ENCODE measurements at places on chromosomes 2 and 18.

DNA sequence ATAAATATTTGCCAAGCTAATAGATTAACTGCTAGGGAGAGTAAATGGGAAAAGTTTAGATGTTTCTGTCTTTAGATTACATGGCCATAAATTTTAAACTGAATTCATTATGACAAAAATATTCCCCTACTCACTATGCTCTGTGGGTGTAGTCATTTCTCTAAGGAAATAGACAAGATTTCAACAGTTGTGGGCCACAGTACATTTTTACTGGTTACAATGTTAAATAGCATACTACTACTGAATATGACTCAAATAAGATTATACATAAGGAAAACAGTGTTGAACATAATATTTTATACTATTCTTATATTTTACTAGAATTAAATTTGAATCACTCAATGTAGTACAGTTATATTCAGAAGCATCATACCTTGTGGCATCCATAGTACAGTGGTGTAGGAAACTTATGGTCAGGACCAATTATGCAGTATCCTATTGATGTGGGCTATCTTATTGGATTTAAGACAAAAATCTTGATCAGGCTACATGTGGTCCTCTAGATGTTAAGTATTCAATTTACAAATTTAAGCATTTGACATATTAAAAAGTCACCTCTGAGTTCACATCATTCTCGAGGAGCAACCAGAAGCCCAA, 33.0 kb downstream of the RPRD1A start:
- DNase-seq, result no peak

DNA sequence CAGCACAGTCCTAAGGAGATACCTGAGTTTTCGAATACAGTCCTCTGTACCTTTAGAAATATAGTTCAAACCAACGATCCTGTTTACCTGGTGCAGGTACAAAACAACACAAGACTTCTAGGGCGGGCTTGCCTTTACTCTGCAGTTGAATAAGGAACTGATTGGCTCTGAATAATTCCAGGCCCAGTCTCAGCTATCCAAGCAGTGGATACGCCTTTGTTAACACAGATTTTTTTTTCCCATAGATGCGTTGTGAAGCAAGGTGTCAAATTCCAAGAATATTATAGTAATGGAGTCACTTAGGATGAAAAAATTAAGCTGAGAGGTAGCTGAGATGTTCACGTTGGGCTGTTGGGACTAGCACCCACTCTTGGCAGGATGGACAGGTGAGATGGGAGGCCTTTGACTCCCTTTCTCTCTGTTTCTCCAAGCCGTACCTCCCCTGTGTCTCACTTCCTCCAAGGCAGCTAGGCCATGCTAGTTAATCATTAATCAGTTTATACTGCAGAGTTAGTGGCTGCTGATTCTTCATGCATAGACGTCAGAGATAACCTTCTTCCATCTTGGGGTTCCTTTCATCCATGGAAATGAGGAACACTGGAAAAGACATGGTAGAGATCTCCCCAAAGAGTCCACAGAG, 380.8 kb upstream of the ACVR2A start:
- no peak for DNase-seq

DNA sequence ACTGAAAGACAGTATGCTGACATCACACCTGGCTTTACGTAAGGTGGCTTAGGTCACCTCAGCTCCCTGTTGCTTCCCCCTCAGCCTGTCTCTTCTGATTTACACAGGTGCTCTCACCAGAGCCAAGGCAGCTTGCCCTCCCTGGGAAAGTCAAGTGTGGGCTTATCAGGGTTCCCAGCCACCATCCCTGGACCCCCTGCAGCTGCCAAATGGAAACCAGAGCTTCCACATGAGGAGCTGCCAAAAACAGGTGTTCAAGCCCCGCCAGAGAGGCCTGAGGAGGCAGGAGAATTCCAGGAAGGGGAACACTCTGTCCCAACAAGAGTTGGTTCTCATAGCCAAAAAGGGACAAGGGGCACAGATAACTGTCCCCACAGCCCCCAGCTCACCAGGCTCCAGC, 266.7 kb downstream of the ATAD2B start:
- DNase-seq, result no peak

DNA sequence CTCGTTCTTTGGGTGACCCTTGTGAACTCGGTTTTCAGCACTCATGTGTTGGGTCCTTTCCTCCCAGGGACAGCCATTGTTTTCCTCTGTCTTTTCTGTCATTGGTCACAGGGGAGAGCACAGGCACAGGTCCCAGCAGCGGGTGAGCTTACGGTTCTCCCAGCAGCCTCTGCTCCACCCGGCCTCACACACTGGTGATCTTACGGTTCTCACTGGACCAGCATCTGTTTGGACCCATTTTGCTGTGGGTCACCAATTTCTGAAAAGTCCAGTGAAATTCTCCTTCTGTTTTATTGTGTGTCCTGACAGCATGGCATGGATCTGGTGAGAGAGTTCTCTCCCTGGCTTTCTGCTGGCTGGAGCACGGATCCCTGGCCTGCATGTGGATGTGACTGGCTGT, 49.8 kb upstream of the ANKRD62 start:
- no peak for DNase-seq

DNA sequence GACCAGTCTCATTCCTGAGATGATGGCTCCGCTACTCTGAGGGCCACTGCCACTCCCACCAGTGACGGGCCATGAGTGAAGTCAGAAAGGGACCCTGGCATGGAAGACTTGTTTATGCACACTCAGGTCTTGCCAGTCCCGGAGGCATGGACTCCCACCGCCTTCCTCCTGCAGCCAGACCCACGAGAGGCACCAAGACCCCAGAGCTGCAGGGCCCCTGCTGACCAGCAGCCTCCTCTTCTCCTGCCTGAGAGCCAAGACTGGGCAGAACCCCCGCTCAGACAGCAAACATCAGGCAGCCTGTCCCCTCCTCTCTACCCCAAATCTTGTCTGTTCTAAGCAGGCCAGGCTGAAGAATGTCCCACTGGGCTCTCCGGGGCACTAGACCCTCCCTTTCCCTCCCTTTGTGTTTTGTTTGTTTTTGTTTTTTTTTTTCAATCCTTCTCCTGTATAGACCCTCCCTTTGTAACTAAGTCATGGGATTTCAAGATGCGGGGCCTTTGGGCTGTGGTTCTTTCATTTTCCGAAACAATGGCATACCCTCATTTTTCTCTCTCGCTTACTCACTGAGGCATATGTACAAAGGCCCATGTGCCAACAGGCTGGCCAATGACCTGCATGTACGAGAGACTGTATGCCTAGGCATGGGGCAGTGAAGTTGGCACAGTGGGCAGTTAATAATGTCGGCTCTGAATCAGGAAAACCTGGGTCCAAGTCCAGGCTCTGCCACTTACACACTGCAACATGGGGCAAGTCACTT, 24.3 kb upstream of the MAPRE3 start:
- DNase-seq, result no peak

GRCh38 chr2:174436351-174436750, 40.8 kb downstream of the SCRN3 start:
- no peak for DNase-seq

DNA sequence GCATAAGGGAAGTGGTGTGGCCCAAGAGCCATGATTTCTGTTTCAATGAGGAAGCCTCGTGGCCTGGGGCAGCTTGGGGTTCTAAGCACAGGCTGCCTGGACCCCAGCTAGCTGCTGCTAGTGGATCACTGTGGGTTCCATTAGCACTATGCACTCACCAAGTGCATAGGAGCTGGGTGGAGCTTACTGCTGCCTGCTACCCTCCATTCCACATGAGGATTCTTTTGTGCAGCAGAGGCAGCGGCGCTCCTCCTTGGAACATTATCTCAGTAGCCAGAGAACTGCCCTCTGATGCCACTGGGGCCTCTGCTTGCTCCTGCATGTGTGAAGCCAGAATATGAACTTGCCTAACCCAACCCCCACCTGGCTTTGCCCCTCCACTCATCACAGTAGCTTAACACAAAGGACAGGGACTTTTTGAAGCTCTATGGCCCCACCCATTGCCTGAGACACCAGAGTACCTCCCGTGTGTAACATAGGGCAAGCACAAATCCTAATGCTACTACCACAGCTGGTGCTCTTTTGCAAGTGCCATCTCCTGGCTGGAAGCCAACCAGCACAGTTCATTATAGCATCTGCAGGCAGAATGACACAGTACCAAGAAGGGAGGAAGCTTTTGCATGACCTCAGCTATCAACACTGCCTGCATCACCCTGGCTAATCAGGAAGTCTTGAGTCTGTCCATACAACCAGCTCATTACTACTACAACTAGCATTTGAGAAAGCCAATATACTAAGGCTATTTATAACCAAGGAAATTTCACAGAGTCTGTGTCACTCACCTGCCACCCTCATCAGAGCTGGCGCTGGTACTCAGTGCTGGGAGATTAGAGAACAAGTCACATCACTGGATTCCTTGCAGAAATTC, 297.0 kb upstream of the GULP1 start:
- DNase-seq, result no peak

- DNase-seq, result peak; percentile 79
Measured at GRCh38 chr2:68943581-68944568, 8.8 kb downstream of the GKN2 start.

DNA sequence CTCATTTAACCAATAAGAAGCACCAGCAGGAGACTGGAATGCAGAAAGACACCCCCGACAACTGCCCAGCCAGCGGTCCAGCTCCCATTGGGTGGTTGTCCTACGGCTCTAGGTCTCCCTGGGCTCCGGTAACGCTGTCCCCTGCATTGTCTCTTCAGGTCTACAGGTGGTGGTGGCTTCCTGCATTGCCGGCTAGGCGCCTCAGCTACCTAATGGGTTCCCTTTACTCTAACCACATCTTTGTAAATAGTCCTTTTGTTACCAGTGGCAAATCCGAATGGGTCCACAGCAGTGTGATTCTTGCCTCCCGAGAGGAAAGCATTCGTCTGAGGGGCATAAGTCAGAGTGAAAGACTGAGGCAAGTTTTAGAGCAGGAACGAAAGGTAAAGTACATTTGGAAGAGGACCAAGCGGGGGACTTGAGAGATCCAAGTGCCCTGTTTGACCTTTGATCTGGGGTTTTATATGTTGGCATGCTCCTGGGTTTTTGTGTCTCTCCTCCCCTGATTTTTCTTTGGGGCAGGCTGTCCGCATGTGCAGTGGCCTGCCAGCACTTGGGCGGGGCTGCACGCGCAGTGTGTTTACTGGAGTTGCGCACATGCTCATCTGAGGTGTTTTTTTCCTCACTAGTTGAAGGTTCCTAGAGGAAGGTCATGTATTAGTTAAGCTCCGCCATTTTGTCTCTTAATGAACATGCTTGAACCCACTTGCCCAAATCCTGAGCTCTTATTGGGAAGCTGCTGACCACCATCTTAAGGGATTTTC, 11.0 kb downstream of the FABP1 start:
- DNase-seq, result no peak

DNA sequence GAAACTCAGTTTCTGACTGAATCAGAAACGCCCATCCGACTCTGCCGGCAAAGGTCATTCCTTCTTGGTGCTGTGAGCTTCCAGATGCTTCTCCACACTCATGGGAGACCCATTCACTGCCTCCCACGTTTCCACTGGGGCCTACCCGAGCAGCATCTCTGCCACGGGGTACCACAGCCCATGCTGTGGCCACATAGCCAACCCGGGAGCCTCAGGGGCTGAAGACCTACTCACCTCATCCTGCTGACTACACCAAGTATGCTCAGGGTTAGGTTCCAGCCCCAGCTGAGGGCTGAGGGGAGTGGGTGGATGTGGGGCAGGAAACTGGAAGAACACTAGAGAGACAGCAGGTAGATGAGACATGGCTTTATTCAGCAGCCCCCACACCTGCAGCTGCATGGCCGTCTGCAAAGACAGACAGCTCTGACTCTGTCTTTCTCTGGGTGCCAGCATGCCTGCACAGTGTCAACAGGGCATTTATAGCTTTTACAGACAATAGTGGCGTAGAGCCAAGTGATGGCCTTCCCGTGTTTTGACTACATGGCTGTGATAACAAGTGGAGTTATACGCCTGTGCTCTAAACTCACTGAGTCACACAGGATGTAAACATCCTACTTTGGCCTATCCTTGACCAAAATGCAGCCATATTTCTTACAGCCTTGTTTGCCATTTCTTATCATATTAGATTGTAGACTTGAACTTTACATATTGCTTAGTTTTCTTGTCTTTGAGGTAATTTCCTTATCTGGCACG, 16.5 kb upstream of the KLHL23 start:
- no peak for DNase-seq

DNA sequence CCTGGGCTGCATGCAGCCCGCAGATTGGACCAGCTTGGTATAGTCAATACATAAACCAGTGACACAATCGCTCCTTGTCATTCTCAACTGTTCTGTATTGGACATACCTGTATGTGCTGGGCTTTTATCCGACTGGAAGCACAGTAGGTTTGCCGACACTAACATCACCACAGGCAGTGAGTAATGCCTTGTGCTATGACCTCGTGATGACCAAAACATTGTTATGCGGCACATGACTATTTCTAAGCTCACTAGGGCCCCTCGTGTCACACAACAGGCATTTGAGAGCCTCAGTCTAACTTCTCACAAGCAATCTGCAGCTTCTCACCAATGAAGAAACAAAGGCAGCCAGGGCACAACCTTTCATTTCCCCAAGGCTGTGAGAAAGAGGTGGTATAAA, 320.8 kb downstream of the AFF3 start:
- no peak for DNase-seq

DNA sequence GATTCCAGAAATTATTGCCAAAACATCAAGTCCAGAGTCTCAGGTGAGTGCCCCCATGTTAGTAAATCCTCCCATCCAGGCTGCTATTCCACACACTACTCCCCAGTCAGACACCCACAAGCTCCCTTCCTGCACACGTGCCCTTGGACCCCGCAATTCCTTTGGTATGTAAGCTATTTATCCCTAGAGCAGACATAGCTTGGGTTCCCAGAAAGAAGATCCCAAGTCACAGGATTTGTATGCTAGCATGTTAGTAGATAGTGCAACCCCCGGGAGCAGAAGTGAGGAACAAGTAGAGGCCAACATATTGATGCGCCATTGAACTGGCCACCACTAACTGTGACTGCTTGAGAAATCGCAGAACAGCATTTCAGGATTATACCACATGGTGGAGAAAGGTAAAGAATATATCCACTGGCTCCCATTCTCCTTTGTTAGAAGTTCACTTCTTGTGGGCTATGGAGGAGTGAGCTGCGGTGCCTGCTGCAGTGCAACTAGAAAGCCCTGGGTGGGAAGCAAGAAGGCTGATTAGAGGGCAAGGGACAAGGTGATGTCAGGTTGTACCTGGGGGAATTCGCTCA, 137.5 kb upstream of the CHAC2 start:
- no peak for DNase-seq

Data from iPS-NIHi11 (cell line).